ENCODE measurements at places on chromosomes 16 and 17.

DNA sequence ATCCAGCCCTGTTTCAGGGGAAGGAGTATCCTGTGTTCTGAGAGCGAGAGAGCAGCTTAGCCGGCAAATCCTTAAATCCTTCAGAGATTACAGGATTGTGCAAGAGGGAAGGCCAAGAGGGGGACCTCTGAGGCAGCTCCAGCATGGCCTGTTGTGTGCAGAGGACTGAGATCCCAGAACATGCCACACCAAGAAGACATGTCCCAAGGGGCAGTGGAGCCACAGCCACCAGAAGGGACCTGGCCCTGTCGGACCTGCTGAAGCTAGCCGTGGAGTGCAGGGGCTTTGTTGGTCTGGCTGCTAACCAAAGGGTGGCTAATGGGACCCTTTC lies 1.6 kb upstream of the MRC2 start:
- no peak overlapping the region for H3K27ac ChIP-seq
- peaks cover 36% of the 10 kb centered on the region for H3K4me1 ChIP-seq
- H3K27me3 ChIP-seq: peaks cover 7% of the 10 kb centered on the region
- 0 out of 2 replicates have a peak, but pooled peaks cover 3% of the 10 kb centered on the region for H3K36me3 ChIP-seq

GRCh38 chr16:89335803-89336485 lies 118.4 kb downstream of the ZNF778 start:
- H3K36me3 ChIP-seq: no peaks in the 10 kb centered on the region
- no peak overlapping the region for H3K4me3 ChIP-seq
- H3K27me3 ChIP-seq: no peaks in the 10 kb centered on the region
- H3K4me1 ChIP-seq: peaks cover 57% of the 10 kb centered on the region
- no peak for DNase-seq

- peaks cover 3% of the 10 kb centered on the region for H3K27me3 ChIP-seq
- no peak overlapping the region for H3K27ac ChIP-seq
- H3K36me3 ChIP-seq: peaks cover 19% of the 10 kb centered on the region
Measured at GRCh38 chr17:66021757-66022156, 170.2 kb downstream of the CEP112 start.

DNA sequence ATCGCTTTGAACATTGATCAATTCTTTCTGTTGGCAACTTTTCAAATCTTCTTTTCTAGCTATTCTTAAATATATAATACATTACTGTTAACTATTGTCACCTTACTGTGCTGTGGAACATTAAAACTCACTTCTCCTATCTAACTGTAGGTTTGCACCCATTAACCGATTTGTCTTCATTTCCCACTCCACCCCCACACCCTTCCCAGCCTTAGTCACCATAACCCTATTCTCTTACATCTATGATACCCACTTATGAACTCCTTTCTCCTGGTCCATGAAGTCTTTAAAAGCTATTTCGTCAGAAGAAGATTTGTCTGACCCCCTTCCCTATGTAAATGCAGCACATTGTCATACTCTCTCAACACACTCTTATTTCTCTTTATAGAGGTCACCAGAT lies 993.4 kb upstream of the EEF2KMT start:
- no peak for DNase-seq
- H3K27me3 ChIP-seq: peaks cover 7% of the 10 kb centered on the region
- no peak overlapping the region for H3K4me3 ChIP-seq
- H3K4me1 ChIP-seq: no peaks in the 10 kb centered on the region

Measured in WTC11 (cell line).